Activated CD8-positive, alpha-beta memory T cell treated with anti-CD3 and anti-CD28 coated beads for 48 hours (primary cell): ENCODE measurements at places on chromosomes 7 and 10.

GRCh38 chr10:51162002-51162401, 87.7 kb downstream of the PRKG1 start:
- DNase-seq, result no peak

DNA sequence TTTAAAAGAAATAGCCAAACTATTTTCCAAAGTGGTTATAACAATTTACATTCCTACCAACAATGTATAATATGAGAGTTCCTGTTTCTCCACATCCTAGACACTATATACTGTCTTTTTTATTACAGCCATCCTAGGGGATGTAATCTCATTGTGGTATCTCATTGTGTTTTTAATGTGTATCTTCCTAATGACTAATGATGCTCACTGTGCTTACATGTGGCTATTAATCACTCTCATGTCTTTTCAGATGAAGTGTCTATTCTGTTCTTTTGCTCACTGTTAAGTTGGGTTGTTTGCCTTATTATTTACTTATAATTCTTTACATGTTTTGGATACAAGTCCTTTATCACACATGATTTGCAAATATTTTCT, 71.8 kb downstream of the ZNF438 start:
- DNase-seq, result no peak

DNA sequence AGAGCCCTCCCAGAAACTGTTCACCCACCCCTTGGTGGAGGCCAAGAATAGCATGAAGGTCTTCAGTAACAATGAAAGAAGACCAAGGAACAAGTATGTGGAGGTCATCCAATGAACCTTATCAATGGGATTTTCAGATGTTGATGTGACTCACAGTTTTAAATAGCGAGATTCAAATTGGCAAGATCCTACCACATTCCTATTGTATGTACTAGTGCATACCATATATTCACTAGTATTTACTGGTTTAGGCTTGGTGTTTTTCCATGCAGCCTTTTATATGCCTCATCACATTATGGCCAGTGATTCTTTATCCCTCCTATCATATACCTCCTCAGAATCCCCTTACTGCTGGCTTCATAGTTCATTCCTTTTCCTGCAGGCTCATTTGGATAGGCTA, 54.4 kb downstream of the ITGB8 start:
- no peak for DNase-seq

- peak; percentile 87 for DNase-seq
Measured at GRCh38 chr10:104291439-104291951, 22.5 kb downstream of the GSTO2 start.

DNA sequence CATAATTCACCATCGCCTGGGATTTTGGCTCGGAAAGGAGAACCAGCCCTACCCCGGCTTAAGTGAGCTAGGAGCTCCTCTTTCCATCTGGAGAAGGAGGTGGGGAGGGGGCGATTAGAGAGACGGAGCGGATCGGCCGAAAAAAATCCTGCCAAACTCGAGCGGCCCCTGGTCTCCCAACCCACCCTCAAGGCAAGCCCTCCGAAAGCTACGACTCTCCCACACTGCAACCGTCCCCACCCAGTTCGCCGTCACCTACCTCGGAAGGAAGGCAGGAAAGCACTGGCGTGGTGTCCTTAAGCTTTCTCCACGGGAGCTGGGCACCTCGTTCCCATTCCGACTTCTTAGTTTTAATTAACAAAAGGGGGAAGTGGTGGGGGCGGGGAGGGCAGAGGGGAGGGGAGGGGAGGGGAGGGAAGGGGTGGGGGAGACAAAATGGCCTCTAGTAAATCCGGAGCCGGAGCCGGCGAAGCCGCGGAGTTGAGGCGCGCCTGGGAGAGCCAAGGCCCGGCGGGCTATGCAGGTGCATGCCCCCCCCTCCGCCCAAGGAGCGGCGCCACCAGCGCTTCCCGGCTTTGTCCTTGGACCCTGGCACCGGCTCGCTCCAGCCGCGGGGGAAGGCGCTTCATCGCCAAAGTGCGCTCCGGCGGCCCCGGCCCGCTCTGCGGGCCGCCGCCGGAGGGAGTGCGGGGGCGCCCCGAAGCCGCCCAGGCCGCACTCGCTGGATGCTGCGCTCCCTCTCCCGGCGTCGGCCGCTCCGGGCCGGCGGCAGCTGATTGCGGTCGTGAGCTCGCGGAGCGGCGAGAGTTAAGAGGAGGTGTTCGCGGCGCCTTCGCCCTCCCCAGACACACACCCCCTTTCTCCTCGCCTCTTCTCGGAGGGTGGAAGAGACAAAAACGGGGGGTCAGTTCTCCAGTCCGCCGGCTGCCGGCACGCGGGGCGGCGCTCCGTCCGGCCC, at the start of gene LRRC4:
LRRC4 (minus strand) TSS at position 784 of the 958 bp plus-strand sequence. CDS start 797 bp downstream, outside the sequence.
- DNase-seq, result no peak

DNA sequence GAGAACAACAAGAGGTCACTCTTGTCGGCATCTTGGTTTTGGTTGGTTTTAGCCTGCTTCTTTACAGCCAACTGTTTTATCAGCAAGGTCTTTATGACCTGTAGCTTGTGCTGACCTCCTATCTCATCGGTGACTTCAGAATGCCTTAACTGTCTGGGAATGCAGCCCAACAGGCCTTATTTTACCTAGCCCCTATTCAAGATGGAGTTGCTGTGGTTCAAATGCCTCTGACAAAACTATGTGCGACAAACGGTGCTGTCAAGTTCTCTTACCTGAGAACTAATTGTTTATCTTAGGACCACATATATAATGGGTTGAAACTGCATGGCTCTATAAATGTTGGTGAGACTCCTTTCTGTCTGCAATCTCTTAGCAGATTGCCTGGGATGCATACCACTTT, 35.9 kb upstream of the POT1 start:
- DNase-seq, result no peak

GRCh38 chr10:49564461-49565009, 25.6 kb upstream of the ERCC6 start:
- no peak for DNase-seq

GRCh38 chr7:104980841-104981671, 32.9 kb upstream of the KMT2E start:
- DNase-seq, result no peak

- DNase-seq, result no peak
Measured at GRCh38 chr10:88292185-88292514, 291.0 kb downstream of the RNLS start.

DNA sequence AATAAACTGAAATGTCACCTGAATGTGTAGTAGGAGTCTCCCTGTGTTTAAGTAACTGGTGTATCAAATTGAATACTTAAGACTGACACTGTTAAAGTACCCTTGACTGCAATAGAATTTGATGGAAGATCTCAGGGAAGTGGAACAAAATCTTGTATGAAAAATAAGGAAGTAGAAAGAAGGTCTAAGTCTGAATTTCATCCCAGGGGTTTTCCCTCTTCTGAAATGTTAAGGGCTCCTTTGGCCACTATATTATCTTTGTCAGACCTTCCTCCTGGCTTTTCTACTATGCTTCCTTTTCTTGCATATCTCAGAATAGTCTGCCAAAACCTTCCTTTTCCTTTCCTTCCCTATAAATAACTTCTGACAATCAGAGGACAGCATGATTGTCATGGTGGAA, 59.6 kb downstream of the BLNK start:
- no peak for DNase-seq

- DNase-seq, result no peak
Measured at GRCh38 chr7:72405418-72405817, 6.7 kb downstream of the CALN1 start.

DNA sequence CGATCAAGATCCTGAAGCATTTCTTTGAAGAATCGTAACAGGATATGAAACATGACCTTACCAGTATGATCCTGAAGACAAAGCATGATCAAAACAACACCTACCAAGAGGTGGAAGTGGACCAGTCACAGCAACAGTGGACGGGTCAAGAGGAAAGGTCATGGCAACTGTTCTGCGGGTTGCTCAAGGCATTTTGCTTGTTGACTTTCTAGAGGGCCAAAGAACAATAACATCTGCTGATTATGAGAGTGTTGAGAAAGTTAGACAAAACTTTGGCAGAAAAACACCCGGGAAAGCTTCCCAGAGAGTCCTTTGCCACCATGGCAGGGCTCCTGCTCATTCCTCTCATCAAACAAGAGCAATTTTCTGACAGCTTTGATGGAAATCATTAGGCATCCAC, 65.6 kb upstream of the LRRC18 start:
- no peak for DNase-seq
